Stimulated activated effector memory CD8-positive, alpha-beta T cell treated with anti-CD3 and anti-CD28 coated beads, Interleukin-12 subunit alpha, Interleukin-12 subunit beta, amount 100 ng/mL, for 72 hours (primary cell): ENCODE measurements at places on chromosomes 12 and 14.

DNA sequence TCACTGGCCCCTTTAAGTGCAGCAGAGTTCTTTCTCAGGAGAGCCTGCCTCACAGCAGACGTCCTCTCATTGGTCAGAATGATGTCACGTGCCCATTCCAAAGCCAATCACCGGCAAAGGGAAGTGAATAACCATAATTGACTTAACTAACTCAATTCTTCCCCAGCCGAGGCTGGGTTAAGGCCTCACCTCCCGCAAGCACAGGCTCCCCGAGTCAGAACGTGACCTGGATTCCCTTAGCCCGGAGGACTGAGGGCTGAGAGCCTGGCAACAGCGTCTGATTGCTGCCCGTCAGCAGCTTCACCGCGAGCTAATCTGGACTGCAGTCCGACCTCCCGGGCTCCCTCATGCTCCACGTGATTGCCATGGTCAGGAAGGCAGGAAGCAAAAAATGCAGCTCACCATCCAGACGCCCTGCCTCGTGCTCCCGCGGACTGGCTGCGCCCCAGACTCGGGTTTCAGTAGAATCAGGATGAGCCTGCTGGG is 92.1 kb upstream of the FZD10 start:
- no peak for DNase-seq

GRCh38 chr12:26017484-26018211 is 59.2 kb downstream of the RASSF8 start:
- DNase-seq: no peak

GRCh38 chr14:101179691-101180211 is 276.2 kb upstream of the RTL1 start:
- DNase-seq: no peak

DNA sequence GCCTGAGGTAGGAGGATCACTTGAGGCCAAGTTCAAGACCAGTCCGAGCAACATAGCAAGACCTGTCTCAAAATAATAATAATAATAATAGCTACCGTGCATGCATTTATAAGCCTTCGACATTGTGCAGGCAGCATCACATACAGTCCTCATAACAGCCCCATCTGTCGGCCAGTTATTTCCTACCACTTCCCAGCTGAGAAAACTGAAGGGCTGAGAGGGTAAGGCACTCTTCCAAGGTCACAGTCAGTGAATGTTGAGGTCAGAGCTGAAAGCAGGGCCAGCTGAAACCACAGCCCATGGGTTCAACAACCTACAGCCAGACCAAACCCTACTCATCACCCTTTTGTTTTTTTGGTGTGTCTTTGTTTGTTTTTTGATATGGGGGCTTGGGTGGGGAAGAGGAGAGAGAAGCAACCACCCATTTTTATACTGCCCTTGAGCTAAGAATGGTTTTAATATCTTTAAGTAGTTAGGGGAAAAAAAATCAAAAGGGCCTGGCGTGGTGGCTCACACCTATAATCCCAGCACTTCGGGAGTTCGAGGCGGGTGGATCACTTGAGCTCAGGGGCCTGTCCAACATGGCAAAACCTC is 16.8 kb upstream of the ITPK1 start:
- DNase-seq: no peak

DNA sequence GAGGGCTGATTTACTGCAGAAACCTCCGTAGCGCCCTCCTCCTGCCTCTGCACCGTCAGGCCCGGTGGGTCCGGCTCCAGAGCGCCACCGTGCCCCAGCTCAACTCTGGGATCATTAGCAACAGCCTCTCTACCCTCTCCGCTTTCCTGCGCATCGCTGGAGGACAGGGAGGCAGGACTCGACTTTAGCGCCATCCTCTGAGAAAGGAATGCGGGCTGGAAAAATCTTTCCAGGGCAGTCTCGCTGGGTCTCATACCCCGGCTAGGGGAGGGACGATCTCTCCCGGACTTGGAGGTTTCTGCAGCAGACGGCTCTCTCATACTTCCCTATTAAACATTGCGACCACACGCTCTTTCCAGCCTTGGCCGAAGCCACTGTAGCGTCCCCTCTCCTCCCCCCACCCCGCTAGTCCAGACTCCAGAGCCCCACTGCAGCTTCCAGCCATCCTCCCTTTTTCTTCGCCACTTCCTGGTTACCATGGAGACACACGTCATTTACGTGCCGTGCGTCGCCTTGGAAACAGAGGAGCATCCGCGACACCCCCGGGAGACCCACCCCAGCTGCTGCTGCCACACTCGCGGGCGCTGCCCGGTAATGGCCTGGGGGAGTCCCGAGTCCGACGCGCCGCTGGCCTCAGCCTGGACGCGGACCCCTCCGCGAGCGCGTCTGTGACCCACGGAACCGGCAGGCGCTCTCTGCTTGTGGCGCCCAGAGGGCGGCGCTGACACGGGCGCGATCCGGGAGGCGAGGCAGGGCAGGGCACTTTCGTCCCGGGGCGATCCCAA is at the start of gene CCDC184:
Gene CCDC184 (plus strand): TSS at position 554 of the 785 bp plus-strand sequence. CDS start 479 bp downstream, outside the sequence.
- DNase-seq: peak; percentile 87

GRCh38 chr14:58129208-58129607 is 22.8 kb downstream of the ARMH4 start:
- DNase-seq: no peak

GRCh38 chr14:90354551-90355298 is 23.0 kb upstream of the NRDE2 start:
- DNase-seq: no peak

- DNase-seq: no peak
Measured at GRCh38 chr14:80982711-80983110, 27.3 kb downstream of the TSHR start.

DNA sequence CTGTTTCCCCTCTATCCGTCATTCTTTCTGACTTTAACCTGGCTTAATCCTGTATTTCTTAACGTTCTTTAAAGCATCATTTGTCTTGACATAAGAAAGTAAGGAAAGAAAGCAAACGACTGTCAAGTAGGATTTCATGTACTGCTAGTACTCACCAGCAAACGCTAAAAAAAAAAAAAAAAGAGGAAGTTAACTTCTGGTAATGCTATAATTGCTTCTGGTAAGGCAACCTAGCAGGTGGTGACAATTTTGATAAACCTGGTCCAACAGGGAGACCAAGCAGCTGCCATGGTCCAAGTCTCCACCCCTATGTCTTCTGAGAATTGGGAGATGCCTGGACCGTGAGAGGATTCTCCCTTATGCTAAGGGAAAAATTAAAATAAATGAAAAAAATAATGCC is 306.6 kb downstream of the DAD1 start:
- DNase-seq: no peak

- no peak for DNase-seq
Measured at GRCh38 chr14:33777681-33778080, 173.2 kb downstream of the EGLN3 start.

- no peak for DNase-seq
Measured at GRCh38 chr12:21301-22189, 45.0 kb upstream of the IQSEC3 start.

- no peak for DNase-seq
Measured at GRCh38 chr12:52600475-52600874, 788 bp downstream of the KRT72 start.

DNA sequence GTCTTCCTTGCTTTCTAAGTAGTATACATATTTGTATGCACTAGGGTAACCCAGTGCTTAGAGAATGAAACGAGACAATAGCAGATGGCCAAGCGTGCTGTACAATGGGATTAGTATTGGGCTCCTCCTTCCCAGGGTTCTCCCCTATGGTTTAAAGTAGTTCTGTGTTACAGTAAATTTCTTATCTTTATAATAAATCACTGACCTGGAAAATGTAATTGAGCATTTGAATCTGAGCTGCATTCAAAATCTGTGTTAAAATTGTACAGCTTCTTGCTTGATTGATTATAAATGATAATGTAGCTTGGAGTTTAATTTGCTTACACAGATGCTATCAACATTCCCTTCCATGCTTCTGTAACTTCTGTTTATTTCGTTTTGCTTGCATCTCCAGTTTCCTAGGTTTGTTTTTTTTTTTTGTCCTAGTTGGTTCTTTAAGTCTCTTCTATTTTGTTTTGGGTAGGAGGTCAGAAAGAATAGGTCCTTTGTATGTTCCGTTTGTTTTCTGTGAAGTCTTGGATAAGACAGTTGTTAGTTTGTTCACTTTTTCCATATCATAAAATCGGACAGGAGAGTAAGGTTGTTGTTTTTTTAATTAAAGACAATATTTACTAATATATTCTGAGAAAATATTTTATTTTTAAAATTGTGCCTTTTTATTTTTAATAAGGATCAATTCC is 171.2 kb downstream of the ERC1 start:
- no peak for DNase-seq

- no peak for DNase-seq
Measured at GRCh38 chr14:69088586-69088985, 64.3 kb downstream of the DCAF5 start.

DNA sequence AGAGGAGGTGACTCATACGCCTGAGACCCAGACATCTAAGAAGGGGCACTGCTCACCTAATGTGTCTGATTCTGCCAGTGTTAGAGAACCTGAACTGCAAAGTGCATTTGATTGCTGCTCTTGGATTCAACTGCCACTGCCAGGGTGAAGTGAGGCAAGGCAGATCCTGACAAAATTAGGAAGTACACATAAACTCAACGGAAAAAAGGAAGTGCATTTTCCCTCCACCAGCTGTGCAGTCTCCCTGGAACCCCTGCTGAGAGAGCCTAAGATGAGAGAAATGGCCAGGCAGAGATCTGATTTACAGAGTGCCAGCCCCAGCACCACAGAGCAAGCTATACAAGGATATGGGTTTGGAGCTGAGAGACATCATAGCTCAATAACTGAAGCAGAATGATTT is 215.3 kb downstream of the SEC23A start:
- DNase-seq: no peak

DNA sequence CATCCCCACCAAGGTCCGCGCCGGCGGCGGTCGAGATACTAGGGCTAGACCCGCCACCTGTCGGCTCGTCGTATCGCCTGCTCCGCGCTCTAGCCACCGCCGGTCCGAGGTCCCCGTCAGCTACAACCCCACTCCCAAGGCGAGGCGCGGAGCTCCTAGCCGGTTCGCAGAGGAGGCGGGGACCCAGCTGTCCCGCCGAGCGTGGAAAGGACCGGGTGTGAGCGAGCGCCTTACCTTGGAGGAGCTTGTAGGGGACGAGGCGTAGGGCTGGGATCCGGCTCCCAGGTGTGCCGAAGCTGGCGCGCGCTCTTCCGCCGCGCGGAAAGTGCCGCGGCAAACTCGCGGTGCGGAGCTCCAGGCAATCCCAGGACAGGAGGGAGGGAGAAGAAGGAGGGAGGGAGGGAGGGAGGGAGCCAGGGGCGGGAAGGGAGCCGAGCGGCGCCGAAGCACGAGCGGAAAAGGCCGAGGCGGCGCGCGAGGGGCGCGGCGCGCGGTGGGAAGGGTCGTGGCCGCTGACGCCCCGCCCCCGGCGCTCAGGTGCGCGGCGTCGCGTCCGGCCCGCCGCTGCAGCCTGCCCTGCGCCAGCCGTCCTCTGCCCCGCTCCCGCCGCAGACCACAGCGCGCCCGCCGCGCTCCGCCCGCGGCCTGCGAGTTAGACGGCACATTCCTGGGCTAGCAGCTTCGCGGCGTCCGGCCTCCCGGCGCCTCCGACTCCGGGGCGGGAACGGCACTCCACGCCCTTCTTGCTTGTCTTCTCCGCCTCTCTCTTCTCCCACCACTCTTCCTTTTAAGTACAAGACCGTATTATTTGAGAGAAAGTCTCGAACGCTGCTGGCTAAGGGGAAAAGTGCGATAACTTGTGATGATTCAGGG is at the start of gene PAWR:
Gene PAWR (minus strand): TSS at position 327 of the 873 bp plus-strand sequence. CDS start 720 bp downstream, outside the sequence.
- peak; percentile 6 for DNase-seq

GRCh38 chr12:14167005-14167628 is 185.7 kb upstream of the GRIN2B start:
- DNase-seq: peak; percentile 59

DNA sequence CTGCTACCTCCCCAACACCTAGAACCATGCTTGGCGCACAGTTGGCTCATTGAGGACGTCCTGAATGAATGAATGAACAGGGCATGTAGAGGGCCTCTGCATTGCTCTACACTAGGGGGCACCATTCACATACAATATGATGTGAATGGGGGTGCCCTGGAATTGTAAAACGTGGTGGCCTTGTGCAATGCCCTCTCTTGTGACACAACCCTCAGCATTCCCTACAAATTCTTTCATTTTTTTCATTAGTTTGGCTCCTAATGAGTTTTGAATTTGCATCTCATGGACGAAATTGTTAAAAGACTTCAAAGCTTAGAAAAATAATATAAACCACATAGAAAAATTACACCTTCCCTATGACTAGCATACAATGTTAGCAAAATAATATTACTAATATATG is 2.3 kb upstream of the DIO2 start:
- no peak for DNase-seq

- DNase-seq: no peak
Measured at GRCh38 chr12:111942557-111942956, 70.4 kb downstream of the TMEM116 start.

DNA sequence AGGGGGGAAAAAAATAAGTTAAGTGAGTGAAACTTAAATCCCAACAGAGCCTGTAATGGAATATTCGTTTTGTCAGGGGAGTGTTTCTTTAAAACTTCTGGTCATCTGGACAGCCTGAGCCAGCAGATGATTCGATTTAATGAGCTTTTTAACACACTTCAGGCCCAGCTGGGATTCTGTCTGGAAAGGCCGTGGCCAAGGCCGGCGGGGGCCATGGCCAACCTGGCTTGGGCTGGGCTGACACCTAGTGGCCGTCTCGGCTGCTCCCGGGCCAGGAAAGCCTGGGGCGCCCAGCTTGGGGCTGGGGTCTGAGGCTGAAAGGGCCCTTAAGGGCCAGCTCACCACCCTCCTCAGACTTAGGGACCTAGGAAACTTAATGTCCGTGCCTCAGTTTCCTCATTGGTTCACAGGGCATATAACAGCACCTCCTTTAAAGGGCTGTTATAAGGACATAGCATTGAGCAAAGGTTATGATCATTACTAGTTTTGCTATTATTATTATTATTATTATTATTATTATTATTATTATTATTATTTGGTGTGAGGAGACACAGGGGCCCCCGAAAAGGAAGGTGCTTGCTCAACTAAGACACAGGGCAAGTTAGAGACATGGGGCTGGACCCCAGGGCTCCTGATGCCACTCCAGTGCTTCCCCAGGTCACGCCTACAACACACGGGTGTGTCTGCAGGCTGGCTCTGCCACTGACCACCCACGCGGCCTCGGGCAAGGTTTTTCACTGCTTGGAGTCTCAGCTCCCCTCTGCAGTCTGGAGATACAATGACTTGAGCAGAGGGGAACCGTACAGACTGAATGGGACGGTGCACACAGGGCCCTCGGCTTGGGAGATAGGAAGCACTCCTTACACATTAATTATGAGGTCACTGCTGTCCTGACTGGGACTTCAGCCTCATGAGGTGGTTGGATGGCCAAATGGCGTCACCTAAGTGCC is 84.0 kb downstream of the SYNE3 start:
- DNase-seq: no peak

DNA sequence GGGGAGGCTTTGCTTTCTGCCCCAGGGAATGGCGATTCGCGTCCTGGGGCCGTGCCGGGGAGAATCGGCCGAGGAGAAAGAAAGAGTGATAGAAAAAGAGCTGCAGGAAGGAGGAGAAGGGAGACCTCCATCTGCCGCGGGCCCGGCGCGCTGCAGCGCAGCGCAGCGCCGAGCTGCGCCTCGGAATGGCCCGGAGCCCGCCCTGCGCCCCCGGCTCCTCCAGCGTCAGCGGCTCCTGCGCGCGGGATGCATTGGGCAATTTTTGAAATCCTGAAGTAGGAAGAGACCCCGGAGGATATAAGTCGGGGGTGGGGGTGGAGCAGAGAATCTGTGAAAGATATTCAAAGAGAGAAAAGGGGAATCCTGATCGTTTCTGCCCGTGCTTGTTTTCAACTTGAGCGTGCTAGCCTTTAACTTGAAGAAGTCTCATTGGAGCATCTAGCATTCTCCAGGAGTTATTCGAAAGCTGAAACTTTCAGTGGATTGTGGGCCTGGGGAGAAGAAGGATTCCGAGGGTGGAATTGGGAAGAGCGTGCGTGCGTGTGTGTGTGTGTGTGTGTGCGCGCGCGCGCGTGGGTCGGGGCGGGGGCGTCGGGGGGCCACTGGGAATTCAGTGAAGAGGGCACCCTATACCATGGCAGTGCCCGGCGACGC is 441 bp downstream of the PDE3A start:
- DNase-seq: no peak
